ENCODE measurements at places on chromosomes 2 and 18.

GRCh38 chr18:80183273-80184050 lies 63.9 kb downstream of the PARD6G start:
- DNase-seq: no peak

GRCh38 chr2:40266201-40266600 lies 185.7 kb downstream of the SLC8A1 start:
- DNase-seq: no peak

GRCh38 chr18:74597034-74597661 lies 522 bp upstream of the ZNF407 start:
- DNase-seq: peak; percentile 68

GRCh38 chr18:78244779-78245178 lies 734.8 kb upstream of the SALL3 start:
- no peak for DNase-seq

- no peak for DNase-seq
Measured at GRCh38 chr2:210899131-210899530, 342.7 kb downstream of the CPS1 start.

DNA sequence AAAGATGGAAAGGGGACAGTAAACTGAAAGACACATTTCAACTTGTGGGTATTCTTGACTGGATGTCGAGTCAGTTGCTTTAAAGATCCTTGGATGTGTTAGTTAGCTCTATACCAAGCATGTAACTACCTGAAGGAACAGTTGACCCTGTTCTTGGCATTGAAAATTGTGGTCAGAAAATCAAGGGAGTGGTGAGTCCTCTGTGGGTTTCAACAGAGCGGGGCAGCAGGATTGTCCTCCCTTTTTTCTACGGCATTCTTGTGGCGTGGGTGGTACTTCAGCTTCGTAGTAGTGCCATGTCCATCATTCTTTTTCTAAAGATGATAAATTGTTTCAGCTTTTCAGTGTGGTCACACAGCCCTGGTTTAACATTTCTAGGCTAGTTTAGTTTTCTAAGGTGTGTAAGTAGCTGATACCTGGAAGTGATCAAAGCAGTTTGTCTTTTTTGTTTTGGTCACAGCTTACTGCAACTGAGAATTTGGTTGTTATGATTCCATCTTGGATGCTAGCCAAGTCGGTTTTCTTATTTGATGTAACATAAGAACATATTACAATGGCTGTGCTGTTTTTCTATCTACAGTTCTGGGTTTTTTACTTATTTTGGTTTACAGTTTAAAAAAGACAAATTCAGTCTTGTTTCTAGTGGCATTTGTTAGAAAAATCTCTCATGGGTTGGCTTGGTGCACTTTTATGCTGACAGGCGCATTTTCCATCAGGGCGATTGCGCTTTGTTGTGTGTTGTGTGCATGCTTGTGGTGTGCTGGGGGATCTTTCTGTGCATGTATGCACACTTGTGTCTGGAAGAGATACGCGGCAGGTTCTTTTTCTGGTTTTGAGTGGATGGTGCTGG lies 84.7 kb downstream of the ZNF407 start:
- no peak for DNase-seq

DNA sequence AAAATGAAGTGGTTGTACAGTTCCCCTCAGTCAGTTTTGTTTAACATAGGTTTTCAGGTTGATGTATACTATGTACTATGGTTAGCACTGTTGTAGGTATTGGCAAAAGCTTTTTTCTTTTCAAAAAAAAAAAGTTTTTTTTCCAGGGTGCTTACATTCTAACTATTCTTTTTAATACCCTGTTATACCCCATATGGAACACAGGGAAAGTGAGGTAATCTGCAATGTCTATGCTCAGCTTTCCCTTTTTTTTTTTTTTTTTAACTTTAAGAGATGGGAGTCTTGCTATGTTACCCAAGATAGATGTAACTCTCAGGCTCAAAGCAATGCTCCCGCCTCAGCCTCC lies 590 bp upstream of the CCDC138 start:
- no peak for DNase-seq

DNA sequence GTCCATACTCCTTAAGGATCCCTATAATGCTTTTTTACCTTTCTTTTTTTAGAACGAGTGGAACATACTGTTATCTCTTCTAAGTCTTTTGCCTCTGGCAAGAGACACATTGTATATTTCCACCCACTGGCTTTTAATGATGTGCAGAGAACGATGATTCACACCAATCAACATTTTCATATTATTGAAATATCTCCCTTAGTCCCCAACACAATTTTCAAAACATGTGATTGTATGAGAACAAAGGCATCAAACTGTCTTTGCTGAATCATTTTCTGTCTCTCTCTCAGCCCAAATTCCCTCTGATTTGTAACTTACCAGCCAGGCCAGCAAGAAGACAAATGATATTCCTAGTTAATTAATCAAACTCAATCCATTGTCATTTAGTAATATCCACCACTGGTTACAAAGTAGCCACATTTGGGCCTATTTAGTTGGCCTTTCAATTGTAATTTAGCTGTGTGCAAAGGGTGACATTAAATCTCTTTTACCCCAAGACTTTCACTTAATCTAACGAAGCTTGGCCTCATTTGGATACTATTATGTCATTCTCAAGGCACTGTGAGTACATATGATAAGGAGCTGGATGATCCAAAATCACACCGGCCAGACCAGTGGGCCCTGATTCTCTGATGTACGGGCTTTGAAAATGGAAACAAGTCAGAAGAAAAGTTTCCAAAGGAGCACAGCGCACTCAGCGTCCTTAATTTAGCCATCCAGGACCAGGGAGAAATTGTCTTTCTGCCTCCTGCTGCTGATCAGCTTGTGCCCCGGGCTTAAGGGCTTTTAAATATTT lies 185.1 kb downstream of the SCG2 start:
- no peak for DNase-seq

DNA sequence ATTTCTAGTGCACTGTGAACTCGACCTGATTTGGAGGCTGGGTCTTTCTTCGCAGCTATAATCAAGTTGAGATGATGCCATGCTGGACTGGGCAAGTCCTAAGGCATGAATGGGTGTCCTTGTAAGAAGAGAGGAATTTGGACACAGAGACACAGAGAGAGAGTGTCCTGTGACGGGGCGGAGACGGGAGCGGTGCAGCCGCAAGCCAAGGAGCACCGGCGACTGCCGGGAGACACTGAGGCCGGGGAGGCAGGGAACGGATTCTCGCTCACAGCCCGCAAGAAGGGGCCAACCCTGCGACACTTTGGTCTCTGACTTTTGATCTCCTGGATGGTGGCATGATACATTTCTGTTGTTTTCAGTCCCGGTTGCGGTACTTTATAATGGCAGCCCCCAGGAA lies 22.4 kb upstream of the MBP start:
- no peak for DNase-seq

DNA sequence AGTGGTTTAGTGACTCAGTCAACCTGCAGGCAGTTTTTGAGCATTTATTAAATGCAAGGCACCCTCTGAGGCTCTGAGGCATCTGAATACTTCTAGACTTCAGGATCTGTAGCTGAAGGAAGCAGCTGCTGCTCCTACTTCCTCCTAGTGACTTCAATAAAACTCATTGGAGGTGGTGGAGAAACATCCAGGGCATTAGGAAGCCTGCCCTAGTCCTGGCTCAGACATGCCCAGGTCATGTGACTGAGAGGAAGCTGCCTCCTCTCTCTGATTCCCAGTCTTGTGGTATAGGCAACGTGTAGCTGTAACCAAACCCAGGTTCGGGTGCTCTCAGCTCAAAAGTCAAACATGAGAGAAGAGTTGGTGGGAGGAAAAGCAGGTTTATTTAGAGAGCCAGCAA lies 287.2 kb upstream of the GYPC start:
- DNase-seq: no peak

DNA sequence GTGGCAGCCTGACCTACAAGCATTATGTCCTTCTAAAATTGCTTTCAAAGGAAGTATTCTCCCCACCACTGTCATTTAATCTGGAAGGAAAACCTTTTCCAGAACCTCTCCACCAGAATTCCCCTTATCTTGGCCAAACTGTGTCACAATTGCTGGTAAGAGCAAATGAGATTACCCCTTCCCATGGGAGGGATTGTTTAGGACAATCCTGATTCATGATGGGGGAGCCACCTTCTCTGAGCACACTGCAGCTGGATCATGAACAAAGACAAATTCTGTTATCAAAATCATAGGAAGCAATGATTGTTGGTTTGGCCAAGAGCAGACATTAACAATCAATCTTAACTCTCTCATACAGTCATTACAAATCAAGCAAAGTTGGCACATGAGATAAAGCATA lies 18.1 kb upstream of the ATOH8 start:
- no peak for DNase-seq

- no peak for DNase-seq
Measured at GRCh38 chr18:23265682-23266399, 130.6 kb downstream of the CABLES1 start.

GRCh38 chr2:58137856-58138255 lies 91.2 kb downstream of the VRK2 start:
- DNase-seq: no peak

DNA sequence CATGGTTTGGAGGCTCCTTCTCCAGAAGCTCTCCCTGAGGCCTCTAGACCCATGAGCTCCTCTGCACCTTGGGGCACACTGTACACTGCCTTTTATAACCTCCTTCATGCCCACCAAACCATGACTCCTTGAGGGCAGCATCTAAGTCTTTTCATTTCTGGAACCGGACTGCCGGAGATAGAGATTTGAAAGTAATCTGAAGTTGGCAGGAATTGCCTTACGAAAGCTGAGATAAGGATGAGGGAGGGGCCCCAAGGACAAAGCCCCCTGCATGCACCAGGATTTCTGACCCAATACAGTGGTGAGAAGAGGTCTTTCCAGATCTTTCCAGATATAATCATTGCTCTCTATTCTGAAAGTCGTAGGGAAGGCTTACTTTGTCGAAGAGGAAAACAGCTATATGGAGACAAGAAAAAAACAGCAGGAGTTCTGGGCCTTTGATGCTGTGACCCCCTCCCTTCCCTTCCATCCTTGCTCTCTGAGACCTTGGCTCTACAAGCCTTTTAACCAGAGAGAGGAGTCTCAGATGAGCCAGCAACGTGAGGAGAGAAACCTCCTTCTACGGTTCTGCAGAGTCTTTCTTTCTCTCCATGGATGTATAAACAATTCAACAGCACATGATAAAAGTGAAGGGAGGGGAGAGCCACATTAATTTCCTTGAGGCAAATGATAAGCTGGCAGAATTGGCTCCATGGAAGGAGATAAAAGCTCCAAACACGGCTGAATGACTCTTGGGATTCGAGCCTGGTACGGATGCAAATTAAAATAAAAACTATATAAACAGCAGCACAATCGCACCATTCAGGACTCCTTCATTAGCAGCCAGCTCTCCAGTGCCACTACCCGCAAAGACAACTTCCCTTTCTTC lies 88.0 kb upstream of the RTN4 start:
- no peak for DNase-seq

DNA sequence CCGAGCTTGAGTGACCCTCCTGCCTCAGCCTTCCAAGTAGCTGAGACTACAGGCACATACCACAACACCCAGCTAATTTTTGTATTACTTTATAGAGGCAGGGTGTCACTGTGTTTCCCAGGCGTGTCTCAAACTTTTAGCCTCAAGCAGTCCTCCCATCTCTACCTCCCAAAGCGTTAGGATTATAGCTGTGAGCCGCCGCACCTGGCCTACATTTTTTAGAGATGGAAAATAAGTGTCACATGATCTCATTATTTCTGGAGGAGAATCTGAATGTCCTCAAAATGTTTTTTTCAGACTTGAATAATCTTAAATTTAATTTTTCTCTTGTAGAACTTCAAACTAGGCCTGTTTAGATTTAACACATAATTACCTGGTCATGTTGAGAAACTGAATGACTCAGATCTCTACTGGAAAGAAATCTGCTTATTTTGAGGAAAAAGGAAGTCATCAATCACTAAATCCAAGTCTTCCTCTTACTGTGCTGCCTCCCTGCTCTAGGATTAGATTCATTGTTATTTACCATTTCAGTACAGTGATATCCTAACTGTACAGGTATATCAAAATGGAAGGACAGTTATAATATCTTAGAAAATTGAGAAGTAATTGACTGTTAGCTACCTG lies 92.4 kb downstream of the COX7A2L start:
- no peak for DNase-seq

Data from GM20000 (cell line).